ENCODE measurements at places on chromosomes 5 and 9.
A peak's percentile ranks its signal among the peaks of the same experiment; 100 is the strongest.

DNA sequence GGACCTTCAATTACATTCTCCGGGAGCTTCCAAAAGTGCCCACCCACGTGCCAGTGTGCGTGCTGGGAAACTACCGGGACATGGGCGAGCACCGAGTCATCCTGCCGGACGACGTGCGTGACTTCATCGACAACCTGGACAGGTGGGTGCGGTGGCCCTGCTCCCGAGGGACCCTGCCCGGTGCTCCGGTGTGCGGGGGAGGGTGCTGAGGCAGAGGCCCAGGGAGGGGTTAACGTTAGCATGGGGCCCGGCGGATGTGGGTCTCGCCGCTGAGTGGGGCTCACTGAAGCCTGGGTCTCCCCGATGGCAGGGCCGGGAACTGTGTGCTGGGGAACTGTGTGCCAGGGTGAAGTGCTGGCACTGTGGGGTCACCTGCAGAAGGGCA, 10.6 kb upstream of the AJM1 start:
- DNase-seq = no peak

GRCh38 chr9:126842977-126843799, 17.3 kb upstream of the ZBTB34 start:
- DNase-seq = peak; percentile 57

GRCh38 chr5:14267991-14268708, 125.0 kb downstream of the TRIO start:
- no peak for DNase-seq

DNA sequence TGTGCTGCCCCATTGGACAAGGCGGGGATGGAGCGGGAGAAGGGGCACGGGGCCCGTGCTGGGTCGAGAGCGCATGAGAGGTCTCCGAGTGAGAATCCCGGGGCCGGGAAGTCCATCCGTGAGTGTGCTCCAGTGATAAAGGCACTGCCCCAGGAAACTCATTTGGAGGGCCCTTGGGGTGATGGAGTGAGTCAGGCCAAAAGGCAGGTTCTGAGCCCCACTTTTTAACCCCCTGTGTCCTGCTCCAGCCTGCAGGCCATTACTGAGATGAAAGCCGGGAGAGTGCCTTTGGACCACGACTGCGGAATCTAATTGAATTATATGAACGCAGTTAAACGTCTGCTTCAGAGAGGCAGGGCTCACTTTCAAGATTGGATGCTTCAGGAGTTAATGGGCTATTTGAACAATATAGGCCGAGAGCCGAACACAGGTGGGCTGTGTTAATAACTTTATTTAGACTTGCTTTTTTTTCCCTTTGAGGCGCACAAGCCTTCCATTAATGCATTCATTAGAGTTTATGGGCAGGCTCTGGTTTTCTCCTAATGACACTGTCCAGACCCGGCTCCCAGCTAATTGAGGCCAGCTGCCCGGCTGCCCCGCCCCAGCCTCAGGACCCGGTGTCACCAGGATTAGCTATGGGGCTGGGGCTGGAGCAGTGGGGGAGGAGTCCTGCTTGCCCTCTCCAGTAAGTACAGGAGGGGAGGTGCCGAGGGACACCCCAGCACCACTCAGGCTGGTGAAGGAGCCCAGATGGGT, 79.1 kb upstream of the LMX1B start:
- no peak for DNase-seq

- no peak for DNase-seq
Measured at GRCh38 chr9:124673063-124673462, 98.0 kb downstream of the NR6A1 start.

DNA sequence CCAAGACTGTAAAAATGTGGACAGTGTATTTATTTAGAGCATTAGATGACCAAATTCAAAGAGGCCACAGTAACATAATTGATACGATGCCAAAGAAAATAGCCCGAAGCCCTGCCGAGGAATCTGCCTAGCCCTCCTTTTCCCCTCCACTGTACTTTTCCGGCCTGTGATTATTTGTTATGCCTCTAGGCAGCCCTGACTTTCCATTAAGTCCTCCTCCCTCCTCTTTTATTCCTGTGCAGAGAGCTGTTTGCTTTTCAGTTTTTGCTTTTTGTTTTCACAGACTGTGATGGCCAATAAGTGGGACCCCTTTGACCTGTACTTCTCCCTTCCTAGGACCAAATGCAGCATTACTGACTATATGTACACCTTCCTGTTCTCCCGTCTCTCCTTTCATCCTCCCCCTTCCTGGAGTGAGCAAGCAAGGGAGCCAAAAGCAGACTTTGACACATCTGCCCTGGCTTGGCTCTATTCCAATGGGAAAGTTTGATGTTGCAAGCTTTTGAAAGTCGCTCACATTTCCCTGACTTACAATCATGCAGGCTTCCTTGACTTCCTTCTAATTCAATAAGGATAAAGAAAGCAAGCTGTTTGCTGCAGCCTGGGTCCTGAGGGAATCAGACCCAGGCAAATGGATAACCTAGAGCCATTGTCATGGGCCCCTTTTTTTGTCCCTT, 76.1 kb downstream of the NREP start:
- no peak for DNase-seq

DNA sequence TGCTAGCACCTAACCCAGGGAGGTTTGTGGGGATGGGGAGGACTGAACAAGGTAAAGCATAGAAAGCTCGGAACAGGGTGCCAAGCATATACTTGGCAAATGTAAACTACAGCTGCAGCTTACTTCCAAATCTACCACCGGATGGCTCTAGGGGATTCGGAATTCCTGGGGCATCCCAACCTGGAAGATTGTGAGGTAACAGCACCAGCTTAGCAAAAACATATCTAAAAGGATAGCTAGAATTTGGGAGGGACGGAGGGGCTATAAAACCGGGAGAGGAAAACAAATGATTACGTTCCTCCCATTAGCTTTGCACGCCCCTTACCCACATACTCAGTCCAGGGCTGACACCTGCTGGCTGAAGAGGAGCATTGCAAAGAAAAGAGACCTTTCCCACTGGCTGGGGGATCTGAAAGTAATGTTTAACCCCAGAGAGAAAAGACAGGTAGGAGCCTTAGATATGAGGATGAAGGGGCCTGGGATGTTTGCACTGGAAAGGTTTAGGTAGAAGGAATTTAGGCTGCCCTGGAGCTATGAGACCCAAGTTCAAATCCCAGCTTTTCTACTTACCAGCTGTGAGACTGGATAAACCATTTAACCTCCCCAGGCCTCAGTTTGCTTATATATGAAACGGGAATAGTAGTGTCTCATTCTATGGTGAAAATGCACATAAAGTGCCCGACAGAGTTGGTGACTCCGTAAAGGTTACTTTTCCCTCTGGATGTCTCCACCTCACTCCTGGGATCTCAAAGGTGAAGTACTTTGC, 73.6 kb downstream of the FAM114A2 start:
- peak; percentile 73 for DNase-seq

GRCh38 chr9:100379862-100380261, 27.1 kb upstream of the TEX10 start:
- no peak for DNase-seq

- DNase-seq = no peak
Measured at GRCh38 chr5:6493681-6494454, 45.2 kb downstream of the UBE2QL1 start.

GRCh38 chr9:3520564-3520963, 5.2 kb downstream of the RFX3 start:
- no peak for DNase-seq

GRCh38 chr5:81544351-81545018, 150.6 kb upstream of the ACOT12 start:
- DNase-seq = no peak

- DNase-seq = no peak
Measured at GRCh38 chr5:67378256-67378655, 181.7 kb upstream of the CD180 start.
